ENCODE measurements at places on chromosomes 12 and 14. TPM values are rescaled to one million over a fixed set of nuclear protein-coding genes. Genes with fewer than 3 reads are reported as not detected.

The CISTR gene
- not detected for total RNA-seq

The GRIN2B gene
- not detected for total RNA-seq

The SRRM4 gene
- total RNA-seq = not detected

The APOLD1 gene
- total RNA-seq = 5.1 TPM

The ANKRD33 gene
- total RNA-seq = not detected

The CDK2 gene
- 14.1 TPM for total RNA-seq

The DNAH10 gene
- 0.81 TPM for total RNA-seq

The GLIPR1L1 gene
- total RNA-seq = not detected

The RIPK3 gene
- 29.0 TPM for total RNA-seq

The P2RX7 gene
- total RNA-seq = 2.4 TPM
